ENCODE measurements at places on chromosomes 3 and 15.

DNA sequence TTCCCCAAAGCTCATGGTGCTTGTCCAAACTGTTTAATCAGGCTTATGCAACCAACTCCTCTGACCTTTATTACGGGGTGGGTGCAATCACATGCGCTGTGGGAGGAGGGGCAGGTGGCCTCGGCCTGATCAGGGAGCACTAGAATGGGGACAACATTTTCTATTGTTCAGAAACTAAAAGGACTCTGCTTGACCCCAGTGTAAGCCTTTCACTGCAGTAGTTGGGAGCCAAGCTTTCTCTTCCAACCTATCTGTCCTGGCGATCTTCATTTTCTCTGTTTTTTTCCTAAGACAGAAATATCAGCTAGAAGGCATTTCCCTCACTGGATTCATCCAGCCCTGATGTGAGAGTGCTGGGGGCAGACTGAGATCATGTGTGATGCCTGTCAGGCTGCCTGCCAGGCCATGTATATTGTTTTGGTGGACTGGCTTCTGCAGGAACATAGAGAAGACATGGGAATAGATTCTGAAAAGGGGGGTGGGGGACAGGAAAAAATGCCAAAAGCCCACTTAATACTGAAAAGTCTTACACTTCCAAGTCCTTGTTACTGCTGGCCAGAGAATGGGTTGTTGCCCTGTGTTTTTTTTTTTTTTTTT, 627.0 kb upstream of the TBL1XR1 start:
- no peak for DNase-seq

DNA sequence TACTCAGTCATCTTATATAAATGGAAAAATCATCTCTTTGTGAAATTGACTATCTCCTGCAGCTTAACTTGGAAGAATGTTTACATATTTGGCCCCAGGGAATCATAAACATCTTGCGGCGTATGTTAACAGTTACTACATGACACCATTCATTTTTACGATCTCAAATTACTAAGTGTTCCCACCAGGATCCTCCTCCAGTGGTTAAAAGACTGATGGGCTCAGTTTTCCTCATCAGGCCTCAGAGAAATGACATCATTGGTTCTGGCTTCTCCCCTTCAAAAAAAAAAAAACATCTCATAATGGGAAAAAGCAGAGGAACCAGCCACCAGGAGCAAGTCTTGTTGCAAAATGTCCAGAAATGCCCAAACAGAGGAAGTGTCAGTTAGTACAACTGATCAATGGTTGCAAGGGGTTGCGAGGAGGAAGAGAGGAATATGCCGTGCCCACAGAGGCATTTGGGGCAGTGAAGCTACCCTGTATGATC, 70.5 kb upstream of the LIPC start:
- no peak for DNase-seq

DNA sequence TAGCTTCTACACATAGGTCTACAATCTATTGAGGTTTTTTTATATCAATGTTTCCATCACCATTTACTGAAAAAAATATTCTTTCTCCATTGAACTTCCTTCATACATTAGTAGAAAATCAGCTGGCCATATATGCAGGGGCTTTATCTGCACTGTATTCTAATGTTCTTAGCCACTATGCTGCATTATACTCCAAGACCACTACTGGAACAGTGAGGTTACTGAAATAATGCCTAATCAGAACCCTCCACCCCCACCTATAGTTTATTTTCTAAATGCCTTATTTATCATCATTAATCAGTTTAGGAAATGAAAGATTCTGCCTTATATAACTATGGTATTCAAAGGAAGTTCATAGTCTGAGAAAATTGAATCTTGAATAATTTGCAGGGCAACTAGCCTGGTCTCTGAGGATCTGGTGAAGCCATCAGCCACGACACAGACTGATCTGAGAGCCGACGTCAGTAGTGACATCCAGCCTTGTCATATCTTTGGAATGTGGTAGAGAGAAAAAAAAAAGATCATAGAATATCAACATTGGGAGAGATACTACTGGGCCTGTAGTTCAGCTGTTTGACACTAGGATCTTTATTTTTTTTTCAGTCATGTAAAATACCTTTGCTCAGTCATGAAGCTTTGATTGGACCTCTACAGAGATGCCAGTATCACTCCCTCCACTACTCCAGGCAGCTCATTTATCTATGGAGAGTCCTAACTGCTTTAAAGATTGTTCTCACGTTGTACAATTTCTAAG, 66.6 kb downstream of the P3H2 start:
- DNase-seq: no peak

GRCh38 chr3:10432156-10432845, 73.1 kb downstream of the ATP2B2 start:
- no peak for DNase-seq

GRCh38 chr3:28114893-28115292, 126.5 kb upstream of the CMC1 start:
- no peak for DNase-seq

Measured in activated naive CD4-positive, alpha-beta T cell (primary cell).